Stimulated activated CD8-positive, alpha-beta memory T cell treated with anti-CD3 and anti-CD28 coated beads, Interleukin-15, amount 100 ng/mL, for 24 hours (primary cell): ENCODE measurements at places on chromosomes 12 and 14.

GRCh38 chr14:101501858-101502615, 59.3 kb upstream of the DIO3 start:
- no peak for DNase-seq

DNA sequence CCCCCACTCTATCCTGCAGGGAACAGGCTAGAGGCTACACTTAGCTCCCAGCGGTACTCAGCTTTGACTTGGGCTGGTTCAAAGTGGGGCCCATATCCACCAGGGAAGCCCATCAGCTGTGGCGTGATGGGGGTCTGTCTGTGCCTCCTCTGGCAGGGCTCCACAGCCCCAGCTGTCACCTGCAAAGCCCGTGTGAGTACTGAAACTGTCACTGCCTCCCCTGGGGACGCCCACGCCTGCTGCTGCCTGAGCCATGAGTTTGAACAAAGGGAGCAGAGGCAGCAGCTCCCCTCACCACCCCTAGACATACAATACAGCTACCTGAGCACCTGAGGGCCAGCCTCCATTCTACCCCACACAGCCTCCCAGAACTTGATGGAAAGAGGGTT, 5.0 kb downstream of the REM2 start:
- no peak for DNase-seq

- no peak for DNase-seq
Measured at GRCh38 chr14:76930549-76930948, 98.0 kb downstream of the IRF2BPL start.

DNA sequence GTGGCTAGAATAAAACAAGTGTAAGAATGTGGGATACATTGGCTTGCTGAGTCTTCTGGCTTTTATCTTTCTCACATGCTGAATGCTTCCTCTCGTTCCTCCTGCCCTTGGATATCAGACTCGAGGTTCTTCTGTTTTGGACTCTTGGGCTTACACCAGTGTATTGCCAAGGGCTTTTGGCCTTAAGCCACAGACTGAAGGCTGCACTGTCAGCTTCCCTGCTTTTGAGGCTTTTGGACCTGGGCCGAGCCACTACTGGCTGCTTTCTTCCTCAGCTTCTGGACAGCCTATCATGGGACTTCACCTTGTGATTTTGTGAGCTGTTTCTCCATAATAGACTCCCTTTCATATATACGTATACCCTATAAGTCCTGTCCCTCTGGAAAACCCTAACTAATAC, 300.9 kb upstream of the STXBP6 start:
- no peak for DNase-seq

GRCh38 chr14:67269298-67270060, 28.2 kb downstream of the PALS1 start:
- no peak for DNase-seq

GRCh38 chr14:104974146-104974541, 4.0 kb downstream of the AHNAK2 start:
- no peak for DNase-seq

DNA sequence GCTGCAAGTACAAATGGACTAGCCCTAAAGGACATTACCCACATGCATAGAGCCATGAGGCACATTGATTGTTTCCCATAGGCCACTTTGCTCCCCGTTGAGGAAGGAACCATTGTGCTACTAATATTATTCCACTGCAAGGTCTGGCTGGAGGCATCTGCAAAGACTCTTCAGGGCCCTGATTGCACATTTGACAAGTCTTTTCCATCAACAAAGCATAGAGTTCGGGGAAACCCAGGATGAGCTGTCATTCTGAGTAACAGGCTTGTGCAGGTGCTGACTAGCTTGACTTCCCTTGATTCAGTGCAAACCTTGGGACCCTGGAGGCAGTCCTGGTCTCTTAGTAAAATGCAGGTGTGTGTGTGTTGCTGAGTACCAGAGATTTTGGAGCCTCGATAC, 73.8 kb downstream of the SUSD6 start:
- no peak for DNase-seq

DNA sequence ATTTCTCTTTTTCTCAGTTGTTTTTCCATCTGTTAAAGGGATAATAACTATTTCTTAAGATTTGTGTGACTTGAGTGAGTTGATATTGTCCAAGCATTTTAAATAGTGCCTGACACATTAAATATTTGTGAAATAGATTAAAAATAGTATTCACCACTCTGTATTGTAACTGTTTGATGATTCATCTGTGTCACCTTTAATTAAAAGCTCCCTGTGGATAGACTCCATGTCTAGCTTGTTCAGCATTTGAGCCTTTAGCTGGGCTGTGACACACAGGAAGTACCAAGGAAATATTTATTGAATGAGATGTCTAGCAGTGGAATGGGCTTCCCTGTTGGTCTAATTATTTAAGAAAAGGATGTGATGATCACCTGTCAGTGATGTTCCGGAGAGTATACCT, 1.8 kb upstream of the GLIPR1L2 start:
- no peak for DNase-seq

DNA sequence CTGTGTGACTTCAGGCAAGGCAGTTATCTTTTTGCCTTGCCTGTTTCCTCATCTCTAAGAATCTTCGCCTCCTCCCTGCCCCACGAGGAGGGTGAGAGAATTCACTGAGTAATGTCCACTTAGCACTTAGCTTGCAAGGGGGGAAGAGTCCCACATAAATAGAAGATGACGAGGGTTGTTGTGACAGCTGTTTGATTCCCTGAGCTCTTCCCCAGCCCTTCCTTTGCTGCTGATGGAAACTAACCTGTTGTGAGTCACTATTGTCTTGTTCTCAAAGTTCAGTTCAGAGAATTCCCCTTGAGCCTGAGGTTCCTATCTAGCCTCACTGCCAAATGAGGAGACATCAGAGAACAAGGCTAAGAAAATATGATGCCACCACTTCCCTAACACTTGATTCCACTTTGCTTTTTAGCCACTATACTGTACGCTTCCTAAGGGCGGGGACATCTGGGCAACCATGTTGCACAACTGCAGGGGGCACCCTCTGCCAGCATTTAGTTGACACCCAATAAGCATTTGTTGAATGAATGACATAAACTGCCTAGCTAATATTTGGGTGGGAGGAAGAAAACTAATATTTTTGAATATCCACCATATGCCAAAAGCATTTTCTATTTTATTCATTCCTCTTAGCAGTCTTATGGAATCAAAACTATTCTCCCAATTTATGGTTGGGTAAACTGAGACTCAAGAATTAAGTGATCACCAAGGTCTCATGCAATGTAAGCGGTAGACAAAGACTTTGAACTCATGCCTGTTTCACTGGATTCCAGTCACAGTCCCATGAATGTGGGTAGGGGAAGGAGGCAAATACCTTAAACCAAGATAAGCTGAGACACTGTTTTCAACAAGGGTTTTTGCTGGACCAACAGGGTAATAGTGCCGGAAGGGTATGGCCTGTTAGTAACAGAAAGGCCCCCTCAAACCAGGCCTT, 77.6 kb downstream of the ZFP36L1 start:
- DNase-seq = no peak

GRCh38 chr12:121947981-121948380, 29.6 kb downstream of the CFAP251 start:
- DNase-seq = no peak

- no peak for DNase-seq
Measured at GRCh38 chr12:121451961-121452339, 52.0 kb downstream of the RNF34 start.

GRCh38 chr12:47877081-47877480, 27.7 kb downstream of the VDR start:
- DNase-seq = no peak

DNA sequence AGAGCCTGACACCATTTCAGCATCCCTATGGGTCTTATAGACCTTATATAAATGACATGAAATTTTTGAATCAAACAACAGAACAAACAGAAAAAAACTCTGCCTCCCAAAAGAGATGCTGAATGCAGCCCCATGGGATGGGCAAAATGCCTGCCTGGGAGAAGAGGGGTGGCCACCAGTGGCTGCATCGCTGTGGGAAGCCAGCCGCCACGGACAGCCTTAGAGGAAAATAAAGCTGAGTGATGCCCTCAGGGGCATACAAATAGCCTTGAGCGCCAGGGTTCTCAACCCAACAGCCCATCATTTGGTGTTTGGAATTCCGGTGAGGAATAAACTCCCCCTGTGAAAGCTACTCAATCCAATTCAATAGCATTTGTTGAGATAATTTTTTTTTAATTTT, 22.9 kb downstream of the SYNE3 start:
- DNase-seq = no peak

DNA sequence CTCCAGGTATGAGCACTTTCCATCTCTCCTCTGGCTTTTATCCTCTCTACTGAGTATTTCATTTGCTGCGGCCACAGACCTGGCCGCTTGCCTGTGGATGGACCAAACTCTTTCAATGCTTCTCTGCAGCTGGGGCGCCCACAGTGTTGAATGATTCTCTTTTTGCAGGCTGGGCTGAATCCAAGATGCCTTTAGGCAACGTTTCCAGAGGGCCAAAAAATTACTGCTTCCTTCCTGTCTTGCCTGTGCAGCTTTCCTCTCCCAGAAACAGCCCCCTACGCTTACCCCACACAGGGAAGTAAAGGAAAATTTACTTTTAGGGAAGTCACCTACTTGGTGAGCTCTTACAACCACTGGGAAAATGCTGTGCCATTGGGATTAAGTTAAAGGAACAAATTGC, 55.6 kb upstream of the JDP2 start:
- DNase-seq = no peak

DNA sequence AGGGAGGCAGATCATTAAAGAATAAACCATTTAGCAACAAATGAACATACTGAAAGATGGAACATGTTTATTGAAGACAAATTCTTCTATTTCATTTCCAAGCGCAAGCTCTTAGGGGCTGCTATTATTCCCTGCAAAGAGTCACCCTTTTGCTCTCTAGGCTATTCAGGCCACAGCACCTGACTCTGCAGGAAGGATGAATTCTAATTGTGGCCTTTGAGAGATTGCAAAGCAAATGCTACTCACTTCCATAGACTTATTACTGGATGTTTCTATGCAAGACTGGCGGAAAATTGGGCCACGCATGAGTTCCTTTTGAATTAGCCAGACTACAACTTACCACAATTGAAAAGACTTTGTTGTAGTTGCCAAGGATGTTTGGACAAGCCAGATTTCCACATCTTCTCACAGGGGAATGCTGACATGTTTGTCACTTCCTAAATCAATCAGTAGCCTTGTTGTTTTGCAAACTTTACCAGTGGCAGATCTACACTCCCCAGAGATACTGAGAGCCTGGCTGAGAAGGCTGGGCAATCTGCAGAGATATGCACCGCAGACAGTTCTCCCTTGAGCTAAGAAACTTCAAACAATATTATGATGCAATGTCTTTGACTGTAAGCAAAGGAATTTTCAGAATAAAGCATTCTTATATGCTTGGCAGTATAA, 334.3 kb upstream of the SYT1 start:
- no peak for DNase-seq
